Upper lobe of left lung (tissue), 6 donors: ENCODE measurements at places on chromosomes 2 and 18. TPM values are rescaled to one million over a fixed set of nuclear protein-coding genes. Genes with fewer than 3 reads are reported as not detected.

Gene C2orf49
- total RNA-seq: 13.1 TPM

Gene TUBA3E
- total RNA-seq: not detected

Gene ADAM23
- not detected for total RNA-seq

Gene LYG1
- total RNA-seq: 1.5 TPM

Gene MALT1
- total RNA-seq: 28.0 TPM

Gene ERFE
- not detected for total RNA-seq

Gene ACKR3
- total RNA-seq: 3.9 TPM

Gene EVA1A
- 46.6 TPM for total RNA-seq

Gene SERPINB11
- total RNA-seq: not detected

Gene NT5C1B
- not detected for total RNA-seq

Gene REG3G
- total RNA-seq: not detected

Gene VWC2L
- 0.30 TPM for total RNA-seq

Gene TDRD15
- total RNA-seq: 0.11 TPM

Gene SPC25
- 1.3 TPM for total RNA-seq

Gene ZDBF2
- 5.2 TPM for total RNA-seq

Gene DSG4
- total RNA-seq: not detected

Gene SCN9A
- total RNA-seq: 5.8 TPM

Gene ST8SIA3
- not detected for total RNA-seq
